ENCODE measurements at places on chromosomes 12 and 14.

GRCh38 chr12:26713885-26714383 is 119.1 kb downstream of the ITPR2 start:
- no peak for DNase-seq

DNA sequence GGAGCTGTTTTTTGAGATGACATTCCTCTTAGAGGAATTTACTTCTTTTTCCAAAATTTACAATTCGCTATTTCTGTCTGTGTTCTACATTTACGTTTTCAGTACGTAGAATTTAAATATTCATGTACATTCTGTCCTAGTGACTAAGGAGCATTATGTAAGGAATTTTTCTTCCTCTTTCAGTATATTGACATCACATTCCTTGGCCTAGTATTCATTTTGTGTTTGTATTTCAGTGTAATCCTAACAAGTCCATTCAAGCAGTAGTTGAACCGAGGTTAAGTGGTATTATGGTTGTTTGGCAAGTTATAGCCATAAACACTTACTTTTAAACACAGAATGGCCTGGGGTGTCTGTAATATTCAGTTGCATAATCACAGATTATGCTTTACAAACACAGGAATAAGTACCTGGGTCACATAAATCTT is 465.2 kb downstream of the PCNX1 start:
- no peak for DNase-seq

DNA sequence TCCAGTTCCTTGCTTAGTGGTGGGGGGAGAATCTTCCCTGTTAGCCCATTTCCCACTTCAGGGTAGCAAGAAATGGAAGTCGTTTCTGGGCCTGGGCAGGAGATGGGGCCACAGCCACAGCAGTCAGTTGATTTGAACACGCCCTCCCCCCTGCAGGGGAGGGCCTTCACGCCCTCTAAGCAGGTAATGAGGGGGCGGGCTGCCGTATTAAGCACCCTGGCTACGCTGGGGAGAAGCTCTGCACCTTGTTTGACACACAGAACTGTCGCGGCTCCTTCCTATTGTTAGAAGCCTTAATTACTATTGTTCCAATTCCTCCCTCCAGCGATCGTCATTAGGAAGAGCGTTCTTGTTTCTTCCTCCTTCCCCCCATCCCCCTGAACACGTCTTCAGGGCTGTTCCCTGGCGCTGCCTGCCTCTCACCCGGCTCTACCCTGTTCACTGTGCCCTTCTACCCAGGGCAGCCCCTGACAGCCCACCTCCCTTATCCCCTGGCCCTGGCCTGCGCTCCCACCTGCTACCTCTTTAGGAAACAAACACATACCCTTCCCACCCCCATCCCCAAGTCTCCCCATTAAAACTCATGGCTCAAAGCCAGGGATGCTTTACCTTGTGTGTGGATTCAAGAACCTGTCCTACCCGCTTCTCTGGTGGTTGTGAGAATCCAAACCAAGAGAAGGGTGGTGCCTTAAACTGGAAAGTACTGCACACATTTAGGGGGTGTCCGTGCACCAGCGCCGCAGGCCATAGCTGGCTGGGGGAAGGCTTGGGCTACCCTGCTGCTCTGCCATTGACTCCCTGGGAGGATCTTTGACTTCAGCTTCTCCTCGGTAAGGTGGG is 137.6 kb downstream of the TSPAN9 start:
- peak; percentile 48 for DNase-seq

GRCh38 chr14:45526715-45527549 is 273.9 kb upstream of the MIS18BP1 start:
- peak; percentile 96 for DNase-seq

GRCh38 chr12:105357162-105357691 is 26.7 kb downstream of the C12orf75 start:
- no peak for DNase-seq

All from NCI-H2107 (cell line).